HT-29 (cell line): ENCODE measurements at places on chromosomes 5 and 9. TPM values are rescaled to one million over a fixed set of nuclear protein-coding genes. Genes with fewer than 3 reads are reported as not detected.

Gene AFF4
- 11.5 and 16.0 TPM in 2 replicates for total RNA-seq

Gene MUSK
- total RNA-seq, result not detected in 2 replicates

Gene DBH
- not detected in 2 replicates for total RNA-seq

Gene TLE1
- total RNA-seq, result 79.0 and 82.1 TPM in 2 replicates

Gene DAB2IP
- total RNA-seq, result 47.4 and 58.1 TPM in 2 replicates

Gene CDC25C
- total RNA-seq, result 13.4 and 13.6 TPM in 2 replicates

Gene CXCL14
- not detected in 2 replicates for total RNA-seq

Gene KIF20A
- total RNA-seq, result 32.7 and 36.8 TPM in 2 replicates

Gene SLC4A9
- 0.08 and 0.86 TPM in 2 replicates for total RNA-seq

Gene ANAPC2
- 60.6 and 64.0 TPM in 2 replicates for total RNA-seq

Gene EQTN
- 0.18 TPM in 1 of 2 replicates, not detected in the other for total RNA-seq

Gene SIGMAR1
- total RNA-seq, result 239 and 269 TPM in 2 replicates

Gene CACNA1B
- total RNA-seq, result not detected in 2 replicates
